Activated CD8-positive, alpha-beta memory T cell treated with anti-CD3 and anti-CD28 coated beads, Interleukin-2, amount 10 ng/mL, durations not matched to agents 7 days and 5 days (primary cell): ENCODE measurements at places on chromosomes 4 and X. TPM values are rescaled to one million over a fixed set of nuclear protein-coding genes. Genes with fewer than 3 reads are reported as not detected.

The SPANXB1 gene
- not detected for total RNA-seq

The GBA3 gene
- total RNA-seq = not detected

The SPATA4 gene
- total RNA-seq = not detected

The PNCK gene
- not detected for total RNA-seq

The CT47B1 gene
- total RNA-seq = not detected

The VCX3A gene
- total RNA-seq = not detected

The NPY5R gene
- total RNA-seq = not detected

The RTL3 gene
- total RNA-seq = 0.14 TPM

The SPACA5 gene
- not detected for total RNA-seq

The CDX4 gene
- total RNA-seq = not detected

The GIMD1 gene
- total RNA-seq = not detected

The CT45A2 gene
- total RNA-seq = not detected

DNA sequence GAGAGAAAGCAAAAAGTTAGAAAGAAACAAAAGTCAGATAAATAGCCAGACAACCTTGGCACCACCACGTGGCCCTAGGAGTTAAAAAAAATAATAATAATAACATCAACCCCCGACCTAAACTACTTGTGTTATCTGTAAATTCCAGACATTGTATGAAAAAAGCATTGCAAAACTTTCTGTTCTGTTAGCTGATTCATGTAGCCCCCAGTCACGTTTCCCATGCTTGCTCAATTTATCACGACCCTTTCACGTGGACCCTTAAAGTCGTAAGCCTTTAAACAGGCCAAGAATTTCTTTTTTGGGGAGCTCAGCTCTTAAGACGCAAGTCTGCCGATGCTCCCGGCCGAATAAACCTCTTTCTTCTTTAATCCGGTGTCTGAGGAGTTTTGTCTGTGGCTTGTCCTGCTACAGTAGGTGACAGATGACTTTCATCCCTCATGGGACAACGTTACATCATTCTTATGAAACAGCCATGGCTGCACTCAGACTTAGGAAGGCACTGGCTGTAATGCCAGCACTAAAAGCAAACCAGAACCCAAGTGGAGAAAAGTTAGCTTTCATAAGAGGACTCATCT is 520 bp downstream of the ACOX3 start:
- peak; percentile 55 for DNase-seq

DNA sequence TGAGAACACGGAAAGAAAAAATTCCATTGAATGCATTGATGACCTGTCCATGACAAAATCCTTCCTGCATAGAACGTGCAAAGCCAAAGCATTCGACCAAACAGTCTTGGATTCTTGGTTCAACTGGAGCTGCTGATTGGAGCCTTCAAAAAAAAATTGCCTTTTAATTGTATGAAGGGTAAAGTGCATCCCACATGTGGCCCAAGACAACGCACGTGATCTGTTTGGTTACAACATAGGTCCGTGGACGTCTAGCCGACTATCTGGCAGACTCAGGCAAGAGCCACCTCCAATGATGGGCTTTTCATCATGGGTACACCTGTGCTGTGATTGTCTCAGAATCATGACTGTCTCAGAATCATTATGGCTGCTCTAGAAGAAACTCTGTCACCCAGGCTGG is 52.3 kb downstream of the SHOX start:
- DNase-seq = no peak

- DNase-seq = no peak
Observed at GRCh38 chrX:78066110-78066509, 37.9 kb upstream of the PGK1 start.

DNA sequence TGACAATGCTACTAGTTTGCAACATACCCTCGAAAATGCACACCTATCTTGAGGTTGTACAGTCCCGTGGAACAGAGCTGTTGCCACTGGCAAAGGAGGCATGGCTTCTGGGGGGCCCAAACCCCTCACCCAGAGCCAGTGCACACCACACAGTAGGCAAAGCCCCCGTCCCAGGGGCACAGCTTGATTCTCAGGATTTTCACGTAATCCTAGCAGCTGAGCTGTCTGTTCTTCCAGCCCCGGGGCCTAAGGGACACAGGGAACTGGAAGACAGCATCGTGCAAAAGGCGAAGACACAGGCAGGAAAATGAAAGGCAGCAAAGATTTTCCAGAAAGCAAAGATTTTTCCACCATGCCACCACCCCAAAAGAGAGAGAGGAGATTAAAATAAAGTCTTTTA is 77.2 kb downstream of the JAKMIP1 start:
- no peak for DNase-seq

DNA sequence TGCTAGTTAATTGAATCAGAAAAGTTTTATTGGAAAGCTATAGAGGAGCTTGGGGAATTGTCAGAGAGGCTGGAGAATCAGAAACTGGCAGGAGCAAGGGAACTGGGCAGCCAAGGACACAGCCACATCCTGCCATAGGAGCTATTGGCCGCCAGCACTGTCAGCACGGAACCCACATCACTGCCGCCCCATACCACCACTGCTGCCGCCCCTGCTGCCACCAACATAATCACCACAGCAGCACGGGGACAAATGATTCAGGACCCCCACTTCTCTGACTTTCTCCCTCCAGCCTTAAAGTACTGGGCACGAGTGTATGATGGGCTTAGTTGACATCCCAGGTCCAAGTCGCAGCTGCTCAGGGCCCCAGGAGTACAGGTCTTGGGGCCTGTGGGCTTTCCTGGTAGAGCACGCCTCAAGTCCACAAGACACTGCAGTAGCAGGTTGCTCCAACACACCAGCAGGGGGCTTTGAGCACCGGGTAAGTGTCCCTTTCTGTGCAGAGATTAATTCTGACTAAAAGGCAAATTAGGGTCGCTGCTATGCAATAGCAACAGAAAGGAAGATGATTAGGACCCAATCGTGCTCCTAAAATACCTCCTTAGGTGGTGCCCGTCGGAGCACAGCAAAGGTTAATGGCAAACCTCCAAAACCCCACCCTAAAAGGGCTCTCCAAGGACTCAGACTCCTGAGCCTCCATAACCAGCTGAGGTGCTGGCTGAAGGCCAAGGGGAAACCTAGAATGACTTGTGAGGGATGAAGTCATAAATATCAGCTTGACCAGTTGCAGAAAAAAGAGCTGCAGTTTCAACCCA is 6.9 kb downstream of the PJA1 start:
- peak; percentile 48 for DNase-seq

GRCh38 chr4:159428975-159429692 is 326.3 kb downstream of the RAPGEF2 start:
- DNase-seq = no peak

DNA sequence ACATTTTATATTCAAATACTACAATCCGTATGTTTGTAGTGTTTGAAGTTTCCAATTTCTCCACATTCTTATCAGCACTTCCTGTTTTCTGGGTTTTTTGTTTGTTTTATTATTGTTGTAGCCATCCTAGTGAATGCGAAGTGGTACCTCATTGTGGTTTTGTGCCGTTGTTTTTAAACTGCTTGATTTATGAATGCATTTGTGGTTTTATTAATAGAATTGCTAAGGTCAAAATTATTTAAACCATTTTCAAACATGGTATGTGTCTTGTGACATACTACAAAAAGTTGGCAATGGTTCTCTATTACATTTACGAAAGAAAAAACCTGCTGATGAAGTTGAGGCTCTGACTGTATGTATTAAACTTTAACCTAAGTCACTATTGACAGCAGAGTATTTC is 780.0 kb upstream of the MAGEB2 start:
- no peak for DNase-seq

GRCh38 chrX:17836830-17837229 is 24.3 kb downstream of the RAI2 start:
- no peak for DNase-seq

- no peak for DNase-seq
Observed at GRCh38 chr4:115871596-115871995, 758.2 kb upstream of the NDST4 start.

DNA sequence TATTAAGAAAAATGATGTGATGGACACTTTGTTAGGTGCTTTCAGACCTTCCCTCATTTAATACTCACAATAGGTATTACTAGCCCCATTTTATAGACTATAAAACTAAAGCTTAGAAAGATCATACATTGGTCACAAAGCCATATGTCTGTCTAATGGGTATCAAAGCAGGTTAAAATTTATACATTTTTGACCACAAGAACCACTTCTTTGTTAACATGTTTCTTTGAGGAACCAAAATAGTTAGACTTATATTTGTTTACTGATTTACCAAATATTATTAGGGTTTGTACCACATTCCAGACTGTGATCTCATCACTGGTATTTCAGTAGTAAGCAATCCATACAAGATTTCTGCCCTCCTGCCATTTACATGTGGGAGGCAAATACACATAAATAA is 363.3 kb downstream of the NAF1 start:
- DNase-seq = no peak

DNA sequence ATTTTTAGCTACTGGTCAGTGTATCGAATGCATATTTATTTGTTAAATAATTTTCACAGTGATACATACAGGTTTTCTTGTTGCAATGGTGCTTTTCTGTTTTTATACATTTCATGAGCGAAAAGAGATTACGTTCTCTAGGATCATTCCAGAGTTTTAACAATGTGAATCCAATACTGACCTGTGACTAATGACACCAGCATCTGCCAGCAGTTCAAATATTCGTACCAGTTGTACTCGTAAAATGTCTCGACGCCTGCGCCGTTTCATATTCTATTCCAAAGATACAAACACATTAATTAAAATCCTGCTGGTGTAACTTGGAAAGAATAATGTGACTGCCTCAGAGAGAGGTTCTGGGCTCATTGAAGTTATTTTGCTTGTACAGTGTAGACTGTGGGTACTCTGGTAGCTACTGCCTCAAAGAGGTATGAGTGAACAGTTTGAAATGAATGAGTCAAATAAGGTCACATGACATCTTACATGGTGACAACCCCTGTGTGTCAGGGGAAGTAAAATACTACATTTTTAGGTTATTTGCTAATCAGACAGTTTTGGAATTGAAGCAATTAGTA is 80.7 kb downstream of the ZAR1 start:
- no peak for DNase-seq

DNA sequence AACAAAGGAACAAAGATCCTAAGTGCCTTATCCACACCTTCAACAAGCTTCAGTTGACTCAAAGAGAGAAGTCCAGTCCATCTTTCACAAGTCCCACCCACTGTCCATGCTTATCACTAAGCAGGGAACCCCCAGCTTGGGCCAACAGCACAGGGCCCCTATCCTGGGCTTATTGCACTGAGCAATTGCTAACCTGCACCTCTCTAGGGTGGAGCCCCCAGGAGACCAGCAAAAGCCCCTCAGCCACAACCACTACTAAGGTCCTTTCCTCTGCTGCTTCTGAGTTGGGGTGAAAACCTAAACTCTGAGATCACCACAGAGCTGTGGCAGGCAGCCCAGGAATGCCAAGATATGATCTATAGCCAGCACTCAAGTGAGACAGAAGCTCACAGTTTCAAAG is 96.7 kb upstream of the PBDC1 start:
- DNase-seq = no peak

DNA sequence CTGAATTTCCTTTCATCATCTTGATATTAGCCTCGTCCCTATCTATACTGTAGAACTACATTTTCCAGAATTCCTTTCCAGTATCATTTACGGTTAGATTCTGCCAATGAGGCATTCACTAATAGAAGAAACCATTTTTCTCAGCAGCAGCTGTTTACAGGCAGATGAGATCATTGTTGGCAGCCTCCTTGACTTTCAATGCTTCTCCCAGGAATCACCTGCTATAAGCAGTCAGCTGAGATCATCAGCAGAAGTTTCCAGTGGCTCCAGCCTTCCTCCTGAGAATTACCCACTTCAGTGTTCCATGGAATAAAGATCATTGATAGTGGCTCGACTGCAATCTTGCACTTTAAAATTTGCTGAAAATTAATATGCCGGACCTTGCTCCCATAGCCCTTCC is 157.3 kb upstream of the TET2 start:
- no peak for DNase-seq

DNA sequence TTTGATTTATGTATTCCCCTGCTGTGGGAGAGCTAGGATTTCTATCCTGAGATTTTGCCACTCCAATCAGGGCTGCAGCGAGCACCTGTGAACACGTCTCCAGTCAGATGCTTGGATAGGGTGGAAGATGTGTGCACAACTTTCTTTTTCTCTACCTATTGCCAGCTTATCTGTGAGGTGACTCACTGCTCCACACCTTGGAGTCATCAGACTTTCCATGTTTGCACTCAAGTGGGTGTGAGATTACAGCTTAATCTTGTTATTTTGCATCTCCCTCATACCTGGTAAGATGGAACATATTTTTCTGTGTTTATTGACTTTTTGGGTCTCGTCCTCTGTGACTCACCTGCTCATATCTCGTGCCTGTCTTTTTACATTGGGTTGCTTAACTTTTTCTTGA is 32.2 kb downstream of the PSAPL1 start:
- no peak for DNase-seq

GRCh38 chr4:14844061-14844460 is 158.2 kb upstream of the CPEB2 start:
- no peak for DNase-seq

- DNase-seq = no peak
Observed at GRCh38 chrX:110000847-110001713, 1.8 kb upstream of the TMEM164 start.

GRCh38 chr4:3765271-3766035 is 732 bp upstream of the ADRA2C start:
- DNase-seq = no peak

DNA sequence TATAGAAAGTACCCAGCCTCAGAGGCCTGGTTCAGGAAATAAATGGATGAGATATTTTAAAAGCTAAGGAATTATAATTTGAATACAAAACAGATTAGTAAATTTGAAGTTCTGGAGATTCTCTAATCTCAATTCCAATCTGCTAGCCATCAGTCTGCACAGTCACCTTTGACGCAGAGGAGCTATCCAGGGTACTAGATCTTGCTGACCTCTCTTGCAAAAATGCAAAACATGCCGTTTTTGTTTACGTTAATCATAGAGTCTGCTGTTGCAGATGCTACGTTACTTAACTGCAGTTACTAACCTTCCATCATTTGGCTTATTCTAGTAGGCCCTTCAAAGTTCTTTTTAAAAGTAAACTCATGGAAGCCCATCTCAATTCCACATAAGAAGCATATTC is 10.4 kb downstream of the CCSER1 start:
- DNase-seq = no peak

DNA sequence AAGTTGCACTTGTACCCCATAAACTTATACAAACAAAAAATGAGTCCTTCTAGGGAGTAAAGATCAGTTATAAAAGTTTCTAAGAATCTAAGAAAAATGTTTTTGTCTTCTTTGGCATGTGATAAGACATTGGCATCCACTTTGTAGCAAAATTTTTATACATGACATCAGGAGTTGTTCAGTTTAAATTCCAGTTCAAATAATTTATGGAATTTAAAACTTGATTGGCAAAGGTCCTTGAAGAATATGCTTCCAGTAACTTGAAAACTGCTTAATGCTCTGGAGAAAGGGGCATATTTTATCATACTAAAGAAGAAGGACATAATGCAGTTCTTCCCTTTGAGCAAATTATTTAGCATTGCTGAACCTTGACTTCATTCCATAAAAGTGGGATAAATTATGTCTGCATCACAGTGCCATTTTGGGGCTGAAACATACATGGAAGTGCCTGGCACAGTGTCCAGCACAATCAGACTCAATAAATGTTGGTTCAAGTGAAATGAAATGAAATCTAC is 163.3 kb upstream of the IL15 start:
- no peak for DNase-seq

GRCh38 chr4:54332542-54332941 is 103.4 kb downstream of the PDGFRA start:
- no peak for DNase-seq
